ENCODE measurements at places on chromosomes 13 and 19.
A peak's percentile ranks its signal among the peaks of the same experiment; 100 is the strongest.

GRCh38 chr13:21124852-21125251 lies 51.5 kb downstream of the SKA3 start:
- DNase-seq: peak; percentile 30

- peak; percentile 38 for DNase-seq
Observed at GRCh38 chr13:98761126-98761985, 8.9 kb upstream of the SLC15A1 start.

DNA sequence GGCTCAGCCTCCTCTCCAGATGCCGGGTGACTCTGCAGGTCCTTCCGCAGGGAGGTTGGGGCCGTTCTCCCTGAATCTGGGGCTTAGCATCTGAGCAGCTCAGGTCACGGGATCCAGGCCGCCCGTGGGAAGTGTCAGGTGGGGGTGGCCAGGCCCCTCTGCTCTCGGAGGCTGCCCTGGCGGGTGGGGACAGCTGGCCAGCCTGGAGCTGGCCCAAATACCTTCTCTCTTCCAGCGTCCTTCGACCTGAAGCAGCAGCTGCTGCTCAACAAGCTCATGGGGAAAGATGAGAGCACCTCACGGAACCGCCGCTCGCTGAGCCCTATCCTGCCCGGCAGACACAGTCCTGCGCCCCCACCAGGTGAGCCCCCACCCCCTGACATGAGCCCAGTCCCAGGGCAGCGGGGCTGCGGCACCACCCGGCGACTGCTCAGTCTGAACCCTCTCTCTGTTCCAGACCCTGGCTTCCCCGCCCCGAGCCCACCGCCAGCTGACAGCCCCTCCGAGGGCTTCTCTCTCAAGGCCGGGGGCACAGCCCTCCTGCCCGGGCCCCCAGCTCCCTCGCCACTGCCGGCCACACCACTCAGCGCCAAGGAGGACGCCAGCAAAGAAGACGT lies 19.1 kb downstream of the PEX11G start:
- peak; percentile 29 for DNase-seq

DNA sequence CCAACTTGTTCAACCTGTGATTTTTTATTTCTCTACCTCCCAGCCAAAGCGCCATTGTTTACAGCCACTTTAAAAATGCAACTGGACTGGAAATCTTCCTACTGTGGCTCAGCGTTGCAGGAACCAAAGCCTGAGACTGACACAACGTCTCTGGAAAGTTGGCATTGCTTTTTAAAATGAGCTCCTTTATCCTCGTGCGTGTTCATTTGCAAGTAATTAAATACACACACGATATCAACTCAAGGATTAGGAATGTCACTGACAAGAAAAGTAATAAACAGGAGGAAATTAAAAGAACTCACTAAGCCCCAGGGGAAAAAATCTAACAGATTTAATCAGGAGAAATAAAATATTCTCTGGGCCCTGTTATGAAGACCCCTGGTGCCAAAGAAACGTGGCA lies 184.6 kb upstream of the IRS2 start:
- DNase-seq: no peak

DNA sequence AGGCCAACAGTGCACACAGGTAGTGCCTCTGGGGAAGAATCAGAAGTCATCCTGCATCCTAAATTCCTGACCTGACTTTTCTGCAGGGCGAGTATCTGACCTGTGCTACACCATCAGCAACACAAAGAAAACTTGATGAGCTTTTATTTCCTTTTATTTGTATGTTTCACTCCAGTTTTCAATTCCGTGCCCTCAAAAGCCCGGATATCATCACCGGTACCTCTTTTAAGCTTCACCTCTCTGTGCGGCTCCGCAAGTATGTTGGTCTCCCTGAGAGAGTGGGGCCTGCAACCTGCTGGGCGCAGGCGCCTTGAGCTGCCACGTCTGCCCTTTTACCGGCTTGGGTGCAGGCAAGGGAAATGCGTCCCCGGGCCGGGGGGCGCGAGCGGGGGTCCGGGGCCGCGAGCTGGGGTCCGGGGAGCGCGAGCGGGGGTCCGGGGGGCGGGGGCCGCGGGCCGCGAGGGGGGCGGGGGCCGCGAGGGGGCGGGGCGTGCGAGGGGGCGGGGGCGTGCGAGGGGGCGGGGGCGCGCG lies 4.3 kb upstream of the DUXA start:
- peak; percentile 66 for DNase-seq

GRCh38 chr19:21970466-21970865 lies 40.3 kb downstream of the ZNF208 start:
- no peak for DNase-seq

DNA sequence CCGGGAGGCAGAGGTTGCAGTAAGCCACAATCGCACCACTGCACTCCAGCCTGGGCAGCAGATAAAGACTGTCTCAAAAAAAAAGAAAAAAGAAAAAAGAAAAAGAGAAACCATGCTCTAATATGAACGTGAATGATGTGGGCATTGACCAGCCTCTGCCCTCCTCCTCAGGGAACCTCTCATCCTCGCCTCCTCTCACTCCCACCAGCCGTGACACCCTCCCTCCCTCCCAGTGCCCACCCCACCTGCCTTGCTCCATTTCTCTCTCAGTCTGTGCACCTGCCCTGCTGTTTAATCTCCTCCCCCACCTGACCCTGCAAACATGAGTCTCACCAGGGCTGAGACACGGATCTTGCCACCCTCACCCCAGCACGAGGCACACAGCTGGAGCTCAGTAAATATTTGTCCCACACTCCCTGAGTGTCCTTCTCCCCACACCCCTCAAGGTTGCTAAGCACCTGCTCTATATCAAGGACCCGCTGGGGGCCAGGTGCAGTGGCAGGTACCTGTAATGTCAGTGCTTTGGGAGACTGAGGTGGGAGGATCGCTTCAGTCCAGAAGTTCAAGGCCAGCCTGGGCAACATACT lies 7.5 kb upstream of the BCAT2 start:
- DNase-seq: no peak

GRCh38 chr19:32287811-32288227 lies 57.6 kb upstream of the ZNF507 start:
- peak; percentile 89 for DNase-seq

DNA sequence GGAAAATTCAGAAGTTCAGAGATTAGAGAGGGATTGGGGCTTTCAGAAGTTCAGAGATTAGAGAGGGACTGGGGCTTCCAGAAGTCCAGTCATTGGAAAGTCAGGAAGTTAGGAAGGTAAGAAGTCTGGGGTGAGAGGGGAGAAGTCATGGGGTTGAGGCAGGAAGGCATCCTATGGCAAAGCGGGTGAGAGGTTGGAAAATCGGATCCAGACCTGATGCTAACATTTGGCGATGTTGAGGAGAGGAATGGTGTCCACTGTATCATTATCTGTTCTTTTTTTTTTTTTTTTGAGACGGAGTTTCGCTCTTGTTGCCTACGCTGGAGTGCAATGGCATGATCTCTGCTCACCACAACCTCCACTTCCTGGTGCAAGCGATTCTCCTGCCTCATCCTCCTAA lies 11.1 kb downstream of the SYT3 start:
- no peak for DNase-seq

GRCh38 chr13:74795526-74795925 lies 661.3 kb upstream of the KLF12 start:
- DNase-seq: no peak

GRCh38 chr13:33352041-33352440 lies 66.5 kb upstream of the STARD13 start:
- peak; percentile 78 for DNase-seq

DNA sequence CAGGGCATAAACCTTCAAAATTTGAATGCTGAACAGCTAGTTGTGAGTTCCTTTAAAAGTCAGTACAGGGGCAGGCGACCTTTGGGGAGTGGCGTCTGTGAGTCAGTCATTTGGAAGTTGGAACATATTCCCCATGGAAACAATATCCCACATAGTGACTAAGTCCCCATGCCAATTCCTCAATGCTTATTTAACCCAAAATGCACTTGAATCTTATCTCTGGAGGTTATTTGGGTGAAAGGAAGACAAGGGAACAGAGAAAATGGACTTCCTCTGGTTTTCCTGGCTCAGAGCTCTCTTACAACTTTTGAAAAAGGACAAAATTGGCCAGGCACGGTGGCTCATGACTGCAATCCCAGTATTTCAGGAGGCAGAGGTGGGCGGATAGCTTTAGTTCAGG lies 479.2 kb upstream of the NBEA start:
- DNase-seq: no peak

Measured in muscle of leg (tissue), 16 donors.